ENCODE measurements at places on chromosomes 3 and 15. TPM values are rescaled to one million over a fixed set of nuclear protein-coding genes. Genes with fewer than 3 reads are reported as not detected.

The DNAJA4 gene
- 92.8 TPM for polyA plus RNA-seq

The PLA2G4B gene
- polyA plus RNA-seq = 7.8 TPM

The ERC2 gene
- 1.2 TPM for polyA plus RNA-seq

The WDR93 gene
- 0.18 TPM for polyA plus RNA-seq

The MYLK gene
- polyA plus RNA-seq = 22.3 TPM

Data from forelimb muscle (tissue), 1 donor.